ENCODE measurements at places on chromosomes 5 and 9. TPM values are rescaled to one million over a fixed set of nuclear protein-coding genes. Genes with fewer than 3 reads are reported as not detected.

DNA sequence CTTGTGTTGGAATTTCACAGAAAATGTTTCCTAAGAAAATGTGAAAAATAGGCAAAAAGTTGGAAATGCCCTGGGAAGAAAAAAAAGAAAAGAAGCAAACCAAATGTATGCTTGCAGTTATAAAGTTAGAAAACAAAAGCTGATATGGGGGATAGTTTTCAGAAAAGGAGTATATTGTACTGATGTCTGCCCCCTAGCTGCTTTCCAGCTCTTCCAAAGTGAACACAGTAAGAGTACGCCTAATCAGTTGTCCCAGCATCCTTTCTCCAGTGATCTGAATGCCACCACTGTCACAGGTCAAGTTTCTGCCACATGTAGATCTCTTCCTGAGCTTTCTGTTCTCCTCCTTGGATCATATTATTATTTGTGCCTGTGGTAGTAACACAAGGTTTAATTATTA, 5.8 kb downstream of the TYRP1 start:
- no peaks in the 10 kb centered on the region for H3K36me3 ChIP-seq
- H3K27ac ChIP-seq, result no peak overlapping the region
- H3K4me3 ChIP-seq, result no peak overlapping the region
- no peaks in the 10 kb centered on the region for H3K27me3 ChIP-seq

DNA sequence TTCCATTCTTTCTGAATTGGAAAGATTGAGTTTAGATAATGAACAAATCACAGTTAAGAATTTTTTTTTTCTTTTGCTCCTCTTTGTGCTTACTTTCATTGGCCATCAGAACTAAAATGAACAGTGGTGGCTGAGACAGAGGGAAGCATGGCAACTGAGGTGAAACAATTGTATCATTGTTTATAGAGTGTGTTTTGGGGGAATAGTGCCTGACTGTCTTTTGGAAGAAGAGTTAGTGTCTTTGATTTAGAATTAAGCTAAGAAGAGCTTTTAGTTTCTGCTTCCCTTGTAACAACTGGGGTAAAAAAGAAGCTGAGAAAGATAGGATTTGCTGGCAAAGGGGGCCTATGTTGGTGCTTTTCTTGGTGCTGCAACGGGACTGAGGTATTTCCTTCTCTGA, 24.0 kb downstream of the HSD17B4 start:
- no peak overlapping the region for H3K27ac ChIP-seq
- H3K4me3 ChIP-seq, result no peak overlapping the region
- H3K4me1 ChIP-seq, result no peaks in the 10 kb centered on the region

- no peaks in the 10 kb centered on the region for H3K36me3 ChIP-seq
- H3K4me1 ChIP-seq, result no peaks in the 10 kb centered on the region
- H3K4me3 ChIP-seq, result no peak overlapping the region
- no peaks in the 10 kb centered on the region for H3K27me3 ChIP-seq
These were observed 231.6 kb upstream of the TNC start for GRCh38 chr9:115349542-115349941.

GRCh38 chr9:7967093-7967827, 167.7 kb upstream of the DMAC1 start:
- no peaks in the 10 kb centered on the region for H3K36me3 ChIP-seq
- DNase-seq, result no peak
- no peak overlapping the region for H3K4me3 ChIP-seq
- H3K4me1 ChIP-seq, result no peaks in the 10 kb centered on the region

GRCh38 chr9:81092057-81092456, 597.3 kb downstream of the TLE1 start:
- H3K4me1 ChIP-seq, result no peaks in the 10 kb centered on the region
- H3K4me3 ChIP-seq, result no peak overlapping the region
- DNase-seq, result no peak
- no peak overlapping the region for H3K27ac ChIP-seq
- no peaks in the 10 kb centered on the region for H3K27me3 ChIP-seq

GRCh38 chr5:134127376-134127861, 12.9 kb downstream of the TCF7 start:
- peak overlapping the region; percentile 74 for H3K27ac ChIP-seq
- H3K4me3 ChIP-seq, result no peak overlapping the region
- DNase-seq, result no peak
- H3K27me3 ChIP-seq, result no peaks in the 10 kb centered on the region
- peaks cover 6% of the 10 kb centered on the region for H3K36me3 ChIP-seq

DNA sequence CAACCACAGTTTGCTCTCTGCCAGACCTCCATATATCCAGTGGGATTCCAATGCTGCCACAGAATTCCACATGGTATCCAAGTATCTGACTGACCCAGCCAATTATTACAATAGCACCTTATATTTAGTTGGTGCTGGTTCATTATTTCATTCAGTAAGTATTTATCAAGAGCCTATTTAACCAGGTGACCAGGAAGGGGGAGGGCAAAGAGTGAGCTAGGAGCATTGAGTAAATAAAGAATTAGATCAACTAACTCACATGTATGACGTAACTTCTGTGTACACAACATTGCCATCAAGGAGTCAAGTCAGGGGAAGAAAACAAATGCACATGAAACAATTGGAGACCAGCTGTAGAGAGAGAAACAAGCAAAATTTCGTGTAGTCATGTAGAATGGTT, 207.1 kb upstream of the PAPPA start:
- H3K27me3 ChIP-seq, result no peaks in the 10 kb centered on the region
- H3K27ac ChIP-seq, result no peak overlapping the region
- H3K4me1 ChIP-seq, result peaks cover 8% of the 10 kb centered on the region
- H3K4me3 ChIP-seq, result no peak overlapping the region
- no peaks in the 10 kb centered on the region for H3K36me3 ChIP-seq
- DNase-seq, result no peak

GRCh38 chr5:150623152-150623877, 17.1 kb upstream of the SYNPO start:
- H3K27me3 ChIP-seq, result no peaks in the 10 kb centered on the region
- peaks cover 57% of the 10 kb centered on the region for H3K4me1 ChIP-seq

GRCh38 chr9:85156652-85157051, 487.1 kb downstream of the NTRK2 start:
- no peaks in the 10 kb centered on the region for H3K4me1 ChIP-seq
- no peak overlapping the region for H3K27ac ChIP-seq
- no peak for DNase-seq
- no peaks in the 10 kb centered on the region for H3K27me3 ChIP-seq

- no peak overlapping the region for H3K27ac ChIP-seq
- no peaks in the 10 kb centered on the region for H3K36me3 ChIP-seq
- no peak overlapping the region for H3K4me3 ChIP-seq
- H3K27me3 ChIP-seq, result no peaks in the 10 kb centered on the region
These were observed 1469.8 kb upstream of the C9orf72 start for GRCh38 chr9:29043072-29043471.

DNA sequence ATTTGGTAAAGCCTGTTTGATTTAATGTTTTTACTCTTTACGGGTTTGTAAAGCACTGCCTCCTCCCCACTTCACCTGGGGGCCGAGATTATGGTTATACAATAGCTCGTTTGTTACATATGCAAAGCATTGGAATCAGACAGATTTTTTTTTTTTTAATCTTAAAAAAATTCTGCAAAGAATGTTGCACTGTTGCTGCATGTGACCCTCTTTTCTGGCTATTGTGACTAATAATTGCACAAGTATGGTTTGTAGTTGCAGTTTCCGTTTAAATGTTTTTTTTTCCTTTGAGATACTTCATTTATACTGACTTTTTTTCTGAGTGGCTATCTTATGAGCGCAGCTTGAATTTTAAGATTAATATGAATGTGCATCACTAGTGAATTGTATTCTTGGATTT, 165.3 kb downstream of the KDM4C start:
- DNase-seq, result no peak
- H3K4me1 ChIP-seq, result no peaks in the 10 kb centered on the region
- H3K4me3 ChIP-seq, result no peak overlapping the region
- no peak overlapping the region for H3K27ac ChIP-seq
- H3K36me3 ChIP-seq, result no peaks in the 10 kb centered on the region
- H3K27me3 ChIP-seq, result no peaks in the 10 kb centered on the region

DNA sequence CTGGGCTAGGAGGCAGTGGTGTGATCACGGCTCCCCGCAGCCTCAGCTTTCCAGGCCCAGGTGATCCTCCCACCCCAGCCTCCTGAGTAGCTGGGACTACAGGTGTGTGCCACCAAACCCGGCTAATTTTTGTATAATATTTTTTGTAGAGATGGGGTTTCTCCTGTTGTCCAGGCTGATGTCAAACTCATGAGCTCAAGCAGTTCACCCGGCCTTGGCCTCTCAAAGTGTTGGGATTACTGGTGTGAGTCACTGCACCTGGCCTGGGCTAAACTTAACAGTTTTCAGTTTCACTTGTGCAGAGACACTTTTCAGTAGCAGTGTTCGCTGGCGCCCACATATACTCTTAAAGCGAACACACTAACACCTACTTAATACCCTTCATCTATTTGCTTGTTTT, 205.6 kb upstream of the ZNF608 start:
- H3K27me3 ChIP-seq, result no peaks in the 10 kb centered on the region
- peaks cover 13% of the 10 kb centered on the region for H3K4me1 ChIP-seq
- no peak overlapping the region for H3K27ac ChIP-seq
- no peak for DNase-seq
- H3K36me3 ChIP-seq, result no peaks in the 10 kb centered on the region

GRCh38 chr5:76144513-76145274, 61.5 kb downstream of the SV2C start:
- no peaks in the 10 kb centered on the region for H3K36me3 ChIP-seq
- no peak for DNase-seq
- H3K4me1 ChIP-seq, result no peaks in the 10 kb centered on the region
- H3K27me3 ChIP-seq, result no peaks in the 10 kb centered on the region

GRCh38 chr5:127988146-127988760, 95.3 kb upstream of the SLC12A2 start:
- no peak overlapping the region for H3K27ac ChIP-seq
- no peaks in the 10 kb centered on the region for H3K36me3 ChIP-seq
- H3K27me3 ChIP-seq, result no peaks in the 10 kb centered on the region
- H3K4me3 ChIP-seq, result no peak overlapping the region

- no peaks in the 10 kb centered on the region for H3K27me3 ChIP-seq
- no peak overlapping the region for H3K4me3 ChIP-seq
- no peak for DNase-seq
- no peak overlapping the region for H3K27ac ChIP-seq
These were observed 76.6 kb upstream of the SSBP2 start for GRCh38 chr5:81827500-81827899.

DNA sequence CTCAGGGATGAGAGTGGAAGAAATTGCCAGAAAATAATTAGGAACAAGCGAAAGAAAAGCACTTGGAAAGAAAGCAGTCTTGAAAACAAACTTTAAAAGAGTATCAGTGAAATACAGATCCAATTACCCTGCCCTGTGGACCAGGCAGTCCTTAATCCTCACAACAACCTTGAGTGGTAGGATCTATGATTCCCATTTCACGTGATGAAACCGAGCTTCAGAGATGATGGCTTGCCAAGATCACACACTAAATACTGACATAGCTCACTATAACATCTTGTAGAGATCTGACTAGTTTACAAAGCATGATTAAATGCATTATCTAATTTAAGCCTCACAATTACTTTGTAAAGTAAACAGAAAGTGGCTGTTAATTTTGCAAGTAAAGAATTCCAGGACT, 55.5 kb upstream of the ABCA1 start:
- H3K36me3 ChIP-seq, result no peaks in the 10 kb centered on the region
- no peaks in the 10 kb centered on the region for H3K27me3 ChIP-seq
- H3K4me1 ChIP-seq, result peaks cover 6% of the 10 kb centered on the region
- H3K27ac ChIP-seq, result no peak overlapping the region
- DNase-seq, result no peak

DNA sequence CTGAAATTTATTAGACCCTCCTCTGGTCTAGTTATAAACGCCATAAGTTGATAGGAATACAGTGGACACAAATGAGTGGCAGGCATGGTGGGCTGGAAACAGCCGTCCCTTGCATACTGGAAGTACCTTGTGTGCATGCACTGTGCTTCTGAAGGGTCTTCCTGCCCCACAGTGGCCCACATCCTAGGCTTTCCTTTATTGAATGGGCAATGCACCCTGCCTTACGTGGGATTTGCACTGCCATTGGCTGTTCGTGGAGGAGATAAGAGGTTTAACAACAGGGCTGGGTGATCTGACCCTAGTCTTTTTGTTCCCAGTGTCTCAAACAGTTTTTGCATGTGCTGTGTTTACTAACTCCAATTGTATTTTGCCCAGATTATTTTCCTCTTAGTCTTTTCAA, 480.8 kb downstream of the GADD45G start:
- DNase-seq, result no peak
- H3K27me3 ChIP-seq, result no peaks in the 10 kb centered on the region
- H3K27ac ChIP-seq, result no peak overlapping the region
- H3K36me3 ChIP-seq, result no peaks in the 10 kb centered on the region

DNA sequence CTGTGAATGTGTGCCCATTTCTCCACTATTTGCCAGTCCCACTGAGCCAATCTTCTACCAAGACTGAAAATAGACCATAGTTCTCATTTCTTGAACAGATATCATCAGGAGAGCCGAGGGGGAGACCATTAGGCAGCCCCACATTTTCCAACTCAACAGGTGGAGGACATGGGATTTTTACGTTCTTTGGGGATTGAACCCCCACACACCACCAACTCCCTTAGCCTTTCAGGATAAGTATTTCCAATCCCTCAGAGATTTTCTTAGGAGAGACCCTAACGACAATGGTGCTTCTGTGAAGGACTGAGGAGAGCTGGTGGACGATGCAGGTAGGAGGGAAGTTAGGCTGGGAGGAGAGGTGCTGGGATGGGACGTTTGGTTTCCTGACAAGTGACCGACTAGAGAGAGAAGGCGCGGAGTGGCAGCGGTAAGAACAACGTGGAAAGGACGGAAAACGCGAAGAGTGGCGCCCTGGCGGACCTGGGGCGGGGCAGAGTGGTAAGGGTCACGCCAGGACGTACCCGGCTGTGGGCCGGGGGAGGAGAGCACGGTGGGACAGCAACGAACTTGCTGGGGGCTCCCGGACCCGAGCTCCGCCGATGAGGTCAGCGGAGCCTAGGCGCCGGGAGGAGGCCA, 681 bp upstream of the CHSY3 start:
- H3K4me3 ChIP-seq, result peak overlapping the region; percentile 73
- peaks cover 29% of the 10 kb centered on the region for H3K4me1 ChIP-seq
- peak overlapping the region; percentile 89 for H3K27ac ChIP-seq
- no peaks in the 10 kb centered on the region for H3K36me3 ChIP-seq
- peaks cover 13% of the 10 kb centered on the region for H3K27me3 ChIP-seq

GRCh38 chr9:83491995-83492394, 46.2 kb downstream of the FRMD3 start:
- no peaks in the 10 kb centered on the region for H3K27me3 ChIP-seq
- no peak overlapping the region for H3K4me3 ChIP-seq
- H3K27ac ChIP-seq, result no peak overlapping the region
- no peaks in the 10 kb centered on the region for H3K4me1 ChIP-seq
- H3K36me3 ChIP-seq, result no peaks in the 10 kb centered on the region

- H3K4me3 ChIP-seq, result no peak overlapping the region
- no peak for DNase-seq
- no peak overlapping the region for H3K27ac ChIP-seq
- H3K4me1 ChIP-seq, result no peaks in the 10 kb centered on the region
- no peaks in the 10 kb centered on the region for H3K27me3 ChIP-seq
- H3K36me3 ChIP-seq, result no peaks in the 10 kb centered on the region
These were observed 52.4 kb downstream of the ZNF354C start for GRCh38 chr5:179112469-179113142.

The LEAP2 gene
- 0.74 TPM for total RNA-seq

The SPATA31C1 gene
- total RNA-seq, result not detected

The TAF1L gene
- total RNA-seq, result not detected

The CAMK2A gene
- total RNA-seq, result 1.8 TPM

The HAND1 gene
- total RNA-seq, result not detected

The ANKRD20A1 gene
- 1.0 TPM for total RNA-seq

The PDLIM4 gene
- 10.5 TPM for total RNA-seq

The SAPCD2 gene
- total RNA-seq, result 0.83 TPM

The OR2V1 gene
- not detected for total RNA-seq

All from upper lobe of left lung (tissue), 6 donors.